Fibroblast of the aortic adventitia (primary cell): ENCODE measurements at places on chromosomes 2 and 18. TPM values are rescaled to one million over a fixed set of nuclear protein-coding genes. Genes with fewer than 3 reads are reported as not detected.

- DNase-seq: no peak
Observed at GRCh38 chr2:41919135-41919534, 128.7 kb upstream of the PKDCC start.

- DNase-seq: peak; percentile 42
Observed at GRCh38 chr18:36326771-36327170, 29.3 kb downstream of the FHOD3 start.

DNA sequence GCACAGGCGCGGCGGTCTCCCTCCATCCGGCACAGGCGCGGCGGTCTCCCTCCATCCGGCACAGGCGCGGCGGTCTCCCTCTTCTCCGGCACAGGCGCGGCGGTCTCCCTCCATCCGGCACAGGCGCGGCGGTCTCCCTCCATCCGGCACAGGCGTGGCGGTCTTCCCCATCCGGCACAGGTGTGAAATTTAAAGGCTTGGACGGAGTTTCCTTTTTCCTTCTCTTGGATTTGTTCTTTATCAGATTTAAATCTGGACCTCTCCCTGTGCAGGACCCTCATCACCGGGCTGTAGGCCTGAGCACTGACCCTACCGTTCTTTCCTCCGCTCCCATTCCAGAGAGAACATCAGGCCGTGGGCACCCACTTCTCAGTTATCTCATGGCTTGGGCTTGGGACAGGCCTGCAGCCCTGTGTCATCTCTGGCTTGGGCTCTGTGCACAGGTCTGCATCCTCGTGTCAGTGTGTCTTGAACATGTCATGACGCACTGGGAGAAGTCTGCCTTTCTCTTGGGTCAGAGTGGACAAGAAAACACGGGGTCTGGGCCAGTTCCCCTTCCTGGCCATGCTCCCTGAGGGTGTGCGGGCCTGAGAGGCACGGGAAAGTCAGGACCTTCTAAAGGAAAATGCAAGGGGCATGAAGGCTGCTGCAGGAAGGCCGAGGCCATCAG is 53.9 kb upstream of the PXDN start:
- DNase-seq: no peak

Gene NR4A2
- 0.41 and 0.81 TPM in 2 replicates for total RNA-seq

DNA sequence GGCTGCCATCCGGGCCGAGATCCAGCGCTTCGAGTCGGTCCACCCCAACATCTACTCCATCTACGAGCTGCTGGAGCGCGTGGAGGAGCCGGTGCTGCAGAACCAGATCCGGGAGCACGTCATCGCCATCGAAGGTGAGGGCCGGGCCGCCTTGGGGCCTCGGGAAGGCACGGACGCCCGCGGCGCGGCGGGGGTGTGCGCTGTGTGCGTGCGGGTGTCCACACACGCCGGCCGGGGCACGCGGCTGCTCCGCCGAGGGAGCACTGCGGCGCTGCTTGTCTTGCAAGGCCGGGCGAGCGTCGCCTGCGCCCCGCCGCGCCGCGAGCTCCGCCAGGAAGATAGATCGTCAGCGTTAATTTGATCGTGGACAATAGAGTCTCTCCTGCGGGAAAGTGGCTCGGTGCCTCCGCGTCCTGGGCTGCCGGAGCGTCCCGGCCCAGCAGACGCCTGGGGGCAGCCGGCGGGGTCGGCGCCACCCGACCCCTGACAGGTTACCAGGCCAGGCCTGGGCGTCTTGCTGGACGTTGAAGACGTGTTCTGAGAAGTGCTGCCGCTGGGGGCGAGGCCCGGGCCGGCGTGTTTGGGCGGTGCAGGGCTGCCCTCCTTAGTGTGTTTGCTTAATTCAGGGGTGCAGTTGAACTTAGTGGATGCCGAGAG is 1.0 kb downstream of the AGAP1 start:
- DNase-seq: peak; percentile 35

Gene SMCHD1
- total RNA-seq: 59.6 and 99.0 TPM in 2 replicates

Gene DPP4
- 138 and 203 TPM in 2 replicates for total RNA-seq

DNA sequence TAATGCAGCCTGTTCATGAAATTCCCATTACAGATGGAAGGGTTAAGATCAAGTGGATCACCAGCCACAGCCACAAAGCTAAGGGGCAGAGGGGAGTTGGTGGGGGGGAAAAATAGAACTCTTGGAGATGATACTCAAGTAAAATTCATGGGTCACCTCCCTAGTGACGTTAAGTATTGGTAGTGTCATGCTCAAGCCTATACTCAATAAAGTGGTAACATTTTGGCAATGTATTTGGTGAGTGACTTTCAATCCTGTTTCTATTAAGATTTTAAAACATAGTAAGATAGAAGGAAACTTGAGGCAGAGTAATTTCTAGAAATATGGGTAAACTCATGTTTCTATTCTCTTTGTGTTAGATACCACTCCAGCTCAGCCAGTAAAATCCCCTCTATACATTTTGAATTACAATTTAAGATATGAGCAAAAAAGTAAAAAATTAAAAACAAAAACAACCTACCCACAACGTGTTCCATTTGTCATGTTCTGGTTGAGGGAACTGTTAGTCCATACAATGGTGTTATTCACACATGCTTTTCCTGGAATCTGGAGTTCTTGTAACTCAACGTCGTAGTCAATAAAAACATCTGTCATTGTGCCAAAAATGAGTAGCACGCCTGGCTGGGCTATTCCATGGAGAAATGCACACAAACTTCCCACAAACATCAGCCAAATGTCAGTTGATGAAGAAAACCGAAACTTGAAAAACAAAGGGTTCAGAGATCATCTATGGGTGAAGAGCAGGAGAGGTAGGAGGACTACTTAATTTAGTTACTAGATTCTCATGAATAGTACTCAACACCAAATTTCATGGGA is 18.1 kb downstream of the ABCB11 start:
- DNase-seq: no peak

- peak; percentile 76 for DNase-seq
Observed at GRCh38 chr2:127661072-127661649, 14.2 kb downstream of the LIMS2 start.

DNA sequence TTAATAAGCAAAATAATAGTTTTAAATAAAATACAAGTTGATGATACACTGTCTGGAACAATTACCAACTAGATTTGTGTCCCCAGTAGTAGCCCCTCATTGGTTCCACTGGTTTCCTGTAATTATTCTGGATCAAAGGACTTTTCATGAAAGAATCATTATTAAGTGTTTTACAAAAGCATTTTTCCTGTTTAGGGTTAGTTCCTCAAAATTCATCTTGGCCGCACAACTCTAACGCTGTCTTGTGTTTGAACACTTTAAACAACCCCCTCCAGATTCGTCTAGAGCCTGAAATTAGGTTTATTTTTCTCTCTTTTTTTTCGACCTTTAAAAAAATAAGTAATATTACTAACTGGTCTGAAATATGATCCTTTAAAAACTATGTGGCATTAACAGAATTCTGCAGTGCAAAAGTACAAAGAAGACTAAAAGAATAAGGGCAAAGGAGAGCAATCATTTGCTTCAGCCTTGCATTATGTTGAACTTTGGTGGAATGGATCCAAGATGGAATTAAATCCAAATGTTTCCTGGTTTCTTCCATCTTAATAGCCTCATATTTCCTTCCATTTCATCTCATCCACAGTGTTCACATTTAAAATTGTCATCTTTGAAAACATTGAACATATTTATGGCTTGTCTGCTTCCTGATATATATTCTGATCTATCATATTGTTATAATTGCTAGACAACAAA is 678.4 kb downstream of the IRS1 start:
- peak; percentile 62 for DNase-seq

DNA sequence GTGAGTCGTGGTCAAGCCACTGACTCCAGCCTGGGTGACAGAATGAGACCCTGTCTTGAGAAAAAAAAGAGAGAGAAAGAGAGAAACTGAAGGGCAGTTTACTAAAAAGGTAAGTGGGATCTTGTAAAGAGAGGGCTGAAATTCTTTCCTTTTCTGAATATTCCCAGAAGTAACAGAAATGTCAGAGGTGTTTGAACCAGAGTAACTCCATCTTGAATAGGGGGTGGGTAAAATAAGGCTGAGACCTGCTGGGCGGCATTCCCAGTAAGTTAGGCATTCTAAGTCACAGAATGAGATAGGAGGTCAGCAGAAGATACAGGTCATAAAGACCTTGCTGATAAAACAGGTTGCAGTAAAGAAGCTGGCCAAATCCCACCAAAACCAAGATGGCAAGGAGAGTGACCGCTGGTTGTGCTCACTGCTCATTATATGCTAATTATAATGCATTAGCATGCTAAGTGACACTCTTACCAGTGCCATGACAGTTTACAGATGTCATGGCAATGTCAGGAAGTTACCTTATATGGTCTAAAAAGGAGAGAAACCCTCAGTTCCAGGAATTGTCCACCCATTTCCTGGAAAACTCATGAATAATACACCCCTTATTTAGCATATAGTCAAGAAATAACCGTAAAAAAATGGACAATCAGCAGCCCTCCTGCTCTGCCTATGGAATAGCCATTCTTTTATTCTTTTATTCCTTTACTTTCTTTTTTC is 1334.3 kb upstream of the ZEB2 start:
- no peak for DNase-seq

Gene TEX44
- total RNA-seq: not detected in 2 replicates

DNA sequence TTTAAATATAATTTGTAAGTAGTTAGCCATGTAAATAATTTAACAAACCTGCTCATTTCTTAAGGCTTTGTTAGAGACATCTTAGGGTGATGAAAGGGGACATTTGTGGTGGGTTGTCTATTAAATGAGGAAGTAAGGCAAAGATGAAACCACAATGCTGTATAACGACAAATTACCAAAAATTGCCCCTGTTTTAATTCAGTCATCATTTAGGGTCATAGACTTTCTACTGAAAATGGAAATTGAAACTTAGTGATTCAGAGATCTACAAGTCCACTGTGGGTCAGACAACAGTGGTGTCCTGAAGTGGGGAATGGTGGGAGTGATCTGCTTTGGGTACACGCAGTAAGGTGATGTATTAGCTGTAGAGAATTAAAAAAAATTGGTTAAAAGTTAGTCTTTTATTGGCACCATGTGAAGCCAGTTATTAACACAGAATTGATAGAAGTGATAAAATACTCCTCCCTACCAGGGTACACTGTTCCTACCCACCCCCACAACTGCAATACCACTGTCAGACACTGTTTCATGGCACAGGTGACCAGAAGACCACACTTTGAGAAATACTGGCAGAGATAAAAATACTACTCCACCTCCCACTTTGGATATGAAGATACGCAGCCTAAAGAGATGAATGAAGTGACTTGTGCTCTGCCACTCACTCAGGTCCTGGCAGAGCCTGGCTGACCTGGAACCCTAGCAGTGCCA is 13.4 kb downstream of the CERS6 start:
- no peak for DNase-seq

Gene ATP8B1
- total RNA-seq: 11.2 and 80.4 TPM in 2 replicates

Gene TMEM178A
- total RNA-seq: 0.36 TPM in 1 of 2 replicates, not detected in the other

DNA sequence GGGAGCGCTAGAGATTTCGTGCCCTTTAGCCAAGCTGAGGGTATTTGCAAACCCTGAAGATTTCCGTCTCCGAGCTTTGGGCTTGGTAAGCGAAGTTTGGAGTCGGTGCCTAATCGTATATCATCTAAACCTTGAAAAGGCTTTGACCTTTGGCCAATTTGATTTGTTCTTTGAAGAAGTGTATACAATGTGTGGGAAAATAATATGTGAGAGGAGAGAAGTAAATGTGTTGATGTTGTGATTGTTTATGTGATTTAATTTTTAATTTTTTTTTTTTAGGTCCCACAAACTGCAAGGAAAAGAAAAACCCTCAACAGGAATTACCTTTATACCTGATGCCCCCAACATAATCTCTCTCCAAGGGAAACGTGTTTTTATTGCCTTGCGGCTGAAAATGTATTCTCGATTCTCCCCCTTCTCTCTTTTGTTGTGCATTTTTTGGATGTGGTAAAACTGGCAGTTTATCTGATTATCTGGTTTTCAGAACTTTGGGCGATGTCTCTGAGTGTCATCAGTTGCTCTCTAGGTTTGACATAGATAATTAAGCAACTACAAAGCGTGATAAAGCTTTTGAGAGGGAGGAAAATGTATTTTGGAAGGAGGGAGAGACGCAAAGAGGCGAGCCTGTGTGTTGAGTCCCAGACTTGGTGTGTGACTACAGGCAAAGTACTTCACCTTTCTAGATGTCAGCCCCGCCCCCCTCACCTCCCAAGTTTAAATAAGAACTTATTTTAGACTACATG is 912 bp upstream of the FBXO11 start:
- DNase-seq: peak; percentile 27

- DNase-seq: no peak
Observed at GRCh38 chr2:112728029-112728362, 7.2 kb downstream of the NT5DC4 start.

GRCh38 chr2:194545978-194546377 is 1111.0 kb upstream of the SLC39A10 start:
- no peak for DNase-seq

GRCh38 chr2:197925204-197925603 is 120.8 kb downstream of the PLCL1 start:
- DNase-seq: peak; percentile 29

Gene TUBA3D
- total RNA-seq: not detected in 2 replicates

Gene CCDC150
- 4.0 and 19.7 TPM in 2 replicates for total RNA-seq

DNA sequence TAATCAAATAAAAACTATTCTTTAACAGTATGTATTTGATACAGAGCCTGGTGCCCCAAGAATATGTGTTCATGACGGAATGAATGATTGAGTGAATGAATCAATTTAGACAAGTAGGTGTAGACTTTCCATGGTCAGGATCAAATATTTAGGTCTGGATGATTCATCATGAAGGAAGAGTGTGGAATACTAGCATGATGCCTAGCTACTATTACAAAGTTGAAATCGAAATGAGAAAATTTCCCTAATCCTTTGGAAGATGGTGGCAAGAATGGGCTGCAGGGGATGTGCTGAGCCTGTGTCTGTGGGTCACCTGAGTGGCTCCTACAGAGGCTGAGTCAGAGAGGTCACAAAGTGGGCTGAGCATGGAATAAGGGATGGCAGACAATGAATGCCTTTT is 3.1 kb upstream of the MALT1 start:
- no peak for DNase-seq

Gene LINC00305
- total RNA-seq: not detected in 2 replicates

DNA sequence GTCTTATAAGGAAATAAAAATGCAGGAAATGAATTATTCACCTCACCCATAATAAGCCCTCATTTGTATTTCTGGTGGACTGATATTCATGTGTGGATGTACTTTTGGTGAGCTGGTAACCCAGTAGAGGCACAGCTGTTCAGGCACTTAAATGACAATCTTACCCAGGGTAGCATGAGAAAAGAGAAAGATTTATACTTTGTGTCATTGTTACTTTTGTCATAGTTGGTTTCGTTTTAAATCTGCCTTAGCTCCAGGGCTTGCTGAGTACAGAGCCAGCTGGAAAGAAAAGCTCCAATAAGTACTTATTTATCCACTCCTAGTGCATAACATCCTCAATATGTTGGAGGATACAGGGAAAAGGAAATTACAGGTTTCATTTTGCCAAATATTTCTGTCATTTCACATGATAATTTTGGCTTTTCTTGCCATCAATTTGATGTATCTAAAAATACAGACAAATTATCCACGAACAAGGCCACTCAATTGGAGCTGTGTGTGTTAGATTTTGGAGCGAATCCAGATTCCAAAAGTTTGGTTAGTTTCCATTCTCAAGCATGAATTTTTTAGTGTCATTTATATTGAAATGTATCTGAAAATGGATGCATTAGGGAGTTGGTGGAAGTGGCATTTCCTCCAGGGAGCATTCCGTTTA is 1276.1 kb upstream of the FAM98A start:
- DNase-seq: no peak
